ENCODE measurements at places on chromosomes 12 and 14.

- DNase-seq, result no peak
Measured at GRCh38 chr12:64120568-64120967, 101.5 kb downstream of the KICS2 start.

GRCh38 chr14:101192661-101193000, 289.1 kb upstream of the RTL1 start:
- no peak for DNase-seq

GRCh38 chr14:104172349-104172748, 34.0 kb downstream of the KIF26A start:
- DNase-seq, result no peak

GRCh38 chr12:113837528-113838296, 128.4 kb downstream of the RBM19 start:
- DNase-seq, result no peak

GRCh38 chr12:121697093-121697698, 15.4 kb upstream of the TMEM120B start:
- no peak for DNase-seq

GRCh38 chr12:28223025-28223554, 32.8 kb downstream of the CCDC91 start:
- no peak for DNase-seq

DNA sequence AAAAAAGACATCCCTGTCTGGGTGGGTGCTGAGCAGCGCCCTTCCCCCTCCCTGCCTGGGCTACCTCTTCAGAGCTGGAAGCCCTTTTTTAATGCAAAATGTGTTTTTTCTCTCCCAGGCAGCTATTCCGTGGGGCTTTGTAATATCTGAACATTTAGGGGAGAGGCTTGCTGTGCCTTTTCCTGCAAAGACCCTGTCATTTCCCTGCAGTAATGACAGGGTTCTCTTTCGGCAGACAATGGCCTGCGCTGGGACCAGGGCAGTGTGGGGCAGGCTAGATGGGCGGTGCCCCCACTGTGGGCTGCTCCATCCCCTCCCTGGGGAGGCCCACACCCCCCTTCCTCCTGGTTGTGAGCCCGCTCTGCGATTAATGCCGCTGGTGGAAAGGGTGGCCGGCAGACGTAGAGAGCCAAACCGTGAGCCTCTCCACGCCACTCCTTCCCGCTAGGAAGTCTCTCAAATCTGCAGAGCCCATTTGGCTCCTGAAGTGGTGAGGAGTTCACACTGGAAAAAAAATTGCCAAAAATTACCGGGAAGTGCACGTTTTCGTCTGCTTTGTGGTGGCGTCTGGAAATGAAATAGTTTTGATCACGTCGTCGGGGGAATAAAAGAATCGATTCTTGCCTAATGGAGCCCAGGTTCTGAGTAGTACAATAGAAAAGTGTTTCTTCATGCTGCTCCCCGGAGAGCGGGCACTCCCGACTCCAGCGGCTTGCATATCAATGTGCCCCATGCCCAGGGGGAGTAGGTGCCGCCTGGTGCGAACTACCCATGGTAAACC, 31.5 kb downstream of the KIF26A start:
- no peak for DNase-seq

- DNase-seq, result no peak
Measured at GRCh38 chr14:100735271-100735670, 8.6 kb downstream of the DLK1 start.
